ENCODE measurements at places on chromosomes 3 and 15.
A peak's percentile ranks its signal among the peaks of the same experiment; 100 is the strongest.

GRCh38 chr3:69200384-69201068 is 78.1 kb upstream of the LMOD3 start:
- DNase-seq: no peak

- peak; percentile 62 for DNase-seq
Observed at GRCh38 chr15:31327669-31328427, 1.2 kb downstream of the KLF13 start.

- DNase-seq: peak; percentile 24
Observed at GRCh38 chr3:183537295-183537730, 18.2 kb downstream of the KLHL6 start.

- no peak for DNase-seq
Observed at GRCh38 chr3:169739067-169739466, 25.8 kb downstream of the TERC start.

- no peak for DNase-seq
Observed at GRCh38 chr15:28096670-28097431, 2.3 kb downstream of the OCA2 start.

- DNase-seq: no peak
Observed at GRCh38 chr3:169827712-169828111, 15.0 kb upstream of the LRRC34 start.

DNA sequence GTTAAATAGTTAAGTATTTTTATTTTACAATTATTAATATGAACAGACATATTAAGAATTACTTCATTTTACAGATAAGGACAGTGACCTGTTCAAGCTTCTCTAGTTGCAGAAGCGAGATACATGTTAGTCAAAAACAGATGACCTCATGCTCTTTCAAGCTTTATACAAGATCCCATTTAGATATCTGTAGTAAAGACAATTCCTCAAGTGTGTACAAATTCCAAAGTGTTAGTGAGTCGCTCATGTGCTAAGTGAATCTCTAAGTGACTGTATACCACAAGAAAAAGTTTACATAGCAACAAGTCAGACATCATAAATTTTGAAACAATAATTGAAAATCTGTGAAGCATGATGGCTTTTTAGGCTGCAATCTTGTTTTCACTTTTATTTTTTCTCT is 293.8 kb downstream of the ROBO1 start:
- no peak for DNase-seq

GRCh38 chr3:126309165-126309564 is 48.0 kb downstream of the KLF15 start:
- no peak for DNase-seq

GRCh38 chr3:132509096-132509495 is 88.0 kb upstream of the ACKR4 start:
- DNase-seq: no peak

DNA sequence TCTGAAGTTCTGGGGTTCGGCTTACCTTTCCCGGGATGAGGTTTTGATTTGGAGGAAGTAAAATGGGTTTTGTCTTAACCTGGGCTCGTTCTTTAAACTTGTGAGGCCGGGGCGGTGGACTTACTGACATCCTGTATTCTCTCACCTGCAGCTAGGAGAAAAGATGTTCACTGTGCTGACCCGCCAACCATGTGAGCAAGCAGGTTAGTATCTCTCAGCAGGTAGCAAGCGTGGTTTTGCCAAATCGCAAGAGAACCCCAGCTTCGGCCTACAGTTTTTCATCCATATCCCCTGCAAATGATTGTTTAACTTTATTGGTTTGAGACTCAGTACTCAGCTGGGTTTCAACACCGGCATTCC is 891 bp downstream of the ENTPD3 start:
- no peak for DNase-seq

GRCh38 chr15:75727851-75728715 is 15.4 kb upstream of the CSPG4 start:
- peak; percentile 45 for DNase-seq

GRCh38 chr15:37618353-37618752 is 316.1 kb upstream of the TMCO5A start:
- DNase-seq: no peak

- no peak for DNase-seq
Observed at GRCh38 chr3:141854599-141854998, 21.8 kb upstream of the ATP1B3 start.

DNA sequence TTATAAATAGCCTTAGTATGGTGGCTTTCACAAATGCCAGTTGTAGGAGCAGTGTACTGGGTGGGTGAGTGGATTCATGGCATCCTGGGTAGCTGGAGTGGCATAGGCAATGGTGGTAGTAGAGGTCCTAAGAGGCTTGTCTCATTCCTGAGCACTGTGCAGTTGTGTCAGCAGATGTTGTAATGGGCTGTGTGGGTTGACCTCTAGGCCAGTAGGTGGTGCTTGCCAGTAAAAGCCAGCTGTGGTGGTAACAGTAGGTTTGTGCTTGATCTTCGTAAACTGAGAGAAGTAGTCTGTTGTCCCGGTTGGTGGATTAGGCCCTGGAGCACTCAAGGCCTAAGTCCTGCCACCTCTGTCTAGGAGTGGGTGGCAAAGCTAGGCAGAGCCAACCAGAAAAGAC is 149.7 kb upstream of the SUCLG2 start:
- DNase-seq: no peak

GRCh38 chr3:8730656-8731055 is 2.9 kb upstream of the CAV3 start:
- peak; percentile 10 for DNase-seq
